ENCODE measurements at places on chromosomes 6 and 20.

GRCh38 chr6:91341473-91341872 lies 754.6 kb upstream of the MAP3K7 start:
- DNase-seq: no peak

DNA sequence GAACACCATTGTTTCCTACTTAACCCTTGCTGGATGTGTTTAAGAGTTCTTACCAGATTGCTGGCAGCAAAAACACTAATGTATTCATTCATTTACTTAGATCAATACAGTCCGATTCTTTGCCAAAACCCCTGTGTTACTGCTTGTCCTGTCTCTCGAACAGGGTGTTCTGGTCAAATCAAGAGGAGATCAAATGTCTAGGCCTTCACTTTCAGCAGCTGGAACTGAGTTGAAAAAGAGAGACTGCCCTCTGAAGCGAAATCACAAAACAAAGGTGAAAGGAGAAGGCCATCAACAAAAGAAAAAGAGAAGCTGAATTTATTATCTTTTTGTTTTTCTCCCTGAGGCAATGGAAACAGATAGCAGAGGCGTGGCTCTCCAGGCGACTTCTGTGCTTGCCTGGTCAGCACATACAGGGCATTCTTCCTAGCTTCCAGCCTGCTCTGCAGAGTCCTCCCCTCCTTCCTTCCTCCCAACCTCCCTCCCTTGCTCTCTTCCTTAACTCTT lies 44.1 kb upstream of the GCM1 start:
- DNase-seq: no peak

GRCh38 chr6:159640722-159641482 lies 52.1 kb downstream of the SOD2 start:
- DNase-seq: no peak

DNA sequence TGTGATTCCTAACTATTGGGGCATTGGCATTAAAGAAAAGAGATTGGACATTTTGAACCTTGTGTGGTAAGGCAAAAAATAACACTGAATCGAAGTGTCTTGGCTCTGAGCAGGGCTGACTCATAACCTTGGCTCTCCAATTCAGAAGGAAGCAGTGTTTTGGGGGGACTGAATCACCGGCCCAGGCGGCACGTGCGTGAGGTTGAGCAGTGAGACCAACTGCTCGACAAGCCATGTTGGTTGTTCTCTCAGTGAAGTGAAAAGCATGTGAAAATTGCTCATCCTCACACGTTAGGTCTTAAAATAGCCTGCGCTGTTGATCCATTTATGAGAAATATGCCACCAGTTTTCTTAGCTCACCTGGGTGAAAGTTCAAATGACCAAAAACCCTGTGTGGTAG lies 137.8 kb upstream of the SPACA1 start:
- no peak for DNase-seq

DNA sequence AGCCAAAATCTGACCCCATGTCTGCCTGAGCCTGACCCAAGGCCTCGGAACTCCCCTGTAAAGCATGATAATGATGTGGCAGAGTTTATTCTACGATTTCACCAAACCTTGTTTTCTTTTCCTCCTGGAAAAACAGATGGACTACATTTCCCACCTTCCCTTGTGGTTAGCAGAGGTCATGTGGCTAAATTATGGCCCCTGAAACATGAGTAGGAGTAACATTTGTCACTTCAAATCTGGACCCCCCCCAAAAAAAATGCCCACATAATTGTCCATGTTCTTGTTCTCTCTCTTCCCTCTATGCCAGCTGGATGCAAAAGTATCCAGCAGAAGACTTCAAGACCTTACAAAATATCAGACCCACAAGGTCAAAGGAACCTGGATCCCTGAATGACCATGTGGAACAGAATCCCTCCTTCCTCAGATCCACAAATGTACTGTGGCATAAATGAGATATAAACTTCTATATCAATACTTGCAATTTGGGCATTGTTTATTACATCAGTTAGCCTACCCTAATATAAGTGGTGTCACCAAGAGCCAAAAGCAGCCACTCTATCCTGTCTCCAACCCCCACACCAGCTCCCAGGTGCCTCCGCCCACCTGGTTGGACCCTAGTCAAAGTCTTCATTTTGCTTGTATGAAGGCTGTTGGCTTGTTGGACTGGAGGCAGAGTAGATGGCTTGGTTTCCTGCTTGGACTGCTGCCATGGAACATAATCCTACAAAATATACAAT lies 1.4 kb downstream of the C20orf96 start:
- DNase-seq: no peak

- no peak for DNase-seq
These were observed 404.2 kb downstream of the PLCB1 start for GRCh38 chr20:8536262-8536618.

DNA sequence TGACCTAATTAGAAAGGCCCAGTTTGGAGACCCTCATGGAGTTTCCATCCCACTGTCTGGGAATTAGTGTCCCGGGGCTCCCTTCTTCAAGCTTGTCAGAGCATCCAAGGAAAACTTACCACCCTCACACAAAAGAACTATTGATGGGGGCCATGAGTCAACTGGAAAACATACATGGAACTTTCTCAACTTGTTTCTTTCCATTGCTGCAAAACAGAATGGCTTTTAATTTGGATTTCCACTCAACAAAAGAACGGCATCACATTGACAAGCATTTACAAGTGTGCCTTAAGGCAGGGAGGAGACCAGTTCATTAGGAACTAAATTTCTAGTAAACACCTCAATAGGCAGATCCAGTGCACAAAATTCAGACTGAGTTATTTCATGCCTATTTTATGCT lies 289.1 kb upstream of the PREP start:
- no peak for DNase-seq

DNA sequence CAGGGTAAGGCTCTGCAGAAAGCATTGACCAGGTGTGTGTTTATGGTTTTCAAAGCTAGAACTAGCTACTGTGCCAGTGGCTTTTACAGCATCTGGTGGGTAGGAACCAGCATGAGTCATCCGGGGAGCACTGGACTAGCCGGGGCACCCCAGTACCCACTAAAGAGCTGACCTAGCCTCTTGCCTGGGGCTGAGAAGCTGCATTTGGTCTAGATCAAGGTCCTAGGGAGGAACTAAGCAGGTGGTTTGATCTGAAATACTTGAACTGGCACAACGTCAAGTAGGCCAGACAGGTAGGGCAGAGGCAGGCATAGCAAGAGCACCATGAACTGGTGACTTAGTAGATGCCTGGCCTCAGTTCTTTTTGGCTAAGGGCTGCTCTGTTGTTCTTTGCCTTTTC lies 109.8 kb upstream of the PTPRK start:
- DNase-seq: no peak

DNA sequence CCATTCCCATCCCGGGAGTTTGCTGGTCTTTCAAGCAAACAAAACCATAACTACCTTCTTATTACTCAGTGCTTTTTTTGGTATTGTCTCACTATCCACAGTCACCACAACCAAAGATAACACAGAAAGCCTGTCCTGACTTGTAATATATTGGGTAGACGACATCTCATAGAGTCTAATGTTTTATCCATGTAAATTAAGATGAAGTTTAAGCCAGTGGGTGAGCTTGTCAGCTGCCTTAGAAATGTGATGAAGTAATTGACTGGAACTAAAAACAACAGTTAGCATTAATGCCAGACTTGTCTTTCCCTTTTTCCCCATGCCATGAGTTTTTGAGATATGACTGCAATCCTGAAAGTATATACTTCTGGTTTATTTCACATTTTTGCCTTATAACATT lies 282.7 kb upstream of the PRDM1 start:
- DNase-seq: no peak

DNA sequence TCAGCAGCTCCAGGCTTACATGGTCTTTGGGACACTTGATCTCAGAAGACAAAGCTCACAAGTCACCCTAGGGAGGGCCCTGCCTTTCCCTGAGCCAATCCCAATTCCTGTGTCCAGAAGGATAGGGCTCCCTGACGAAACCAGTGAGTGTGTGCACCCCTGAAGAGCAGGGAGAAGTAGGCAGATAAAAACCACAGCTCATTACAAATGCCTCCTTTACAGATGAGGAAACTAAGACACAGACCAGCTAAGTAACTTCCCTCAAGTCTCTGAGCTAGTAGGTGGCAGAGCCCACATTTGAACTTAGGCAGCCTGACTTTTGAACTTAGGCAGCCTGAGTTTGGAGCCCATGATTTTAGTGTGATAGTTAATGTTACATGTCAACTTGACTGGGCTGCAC lies 6.7 kb upstream of the ZFAND3 start:
- DNase-seq: no peak

- DNase-seq: no peak
These were observed 10.5 kb downstream of the SYTL3 start for GRCh38 chr6:158660333-158660754.

- no peak for DNase-seq
These were observed 192.6 kb upstream of the VGLL2 start for GRCh38 chr6:117072781-117073180.

GRCh38 chr20:21322921-21323331 lies 19.8 kb downstream of the XRN2 start:
- no peak for DNase-seq

DNA sequence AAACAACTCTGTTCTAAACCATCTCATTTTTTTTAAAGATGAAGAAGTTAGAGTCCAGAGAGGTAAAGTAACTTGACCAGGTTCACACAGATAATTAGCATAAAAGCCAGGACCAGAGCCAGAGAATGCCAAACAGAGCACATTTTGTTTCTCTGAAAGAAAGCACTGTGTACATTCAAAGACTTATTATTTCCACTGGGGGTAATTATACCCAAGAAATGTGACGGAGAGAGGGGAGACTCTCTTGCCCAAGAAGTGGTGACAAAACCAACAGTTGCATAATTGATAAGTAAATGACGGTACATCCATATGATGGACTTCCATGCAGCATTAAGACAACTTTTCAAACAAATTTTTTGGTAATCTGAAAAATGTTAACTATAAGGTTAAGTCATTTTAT lies 111.6 kb downstream of the RTN4IP1 start:
- no peak for DNase-seq

DNA sequence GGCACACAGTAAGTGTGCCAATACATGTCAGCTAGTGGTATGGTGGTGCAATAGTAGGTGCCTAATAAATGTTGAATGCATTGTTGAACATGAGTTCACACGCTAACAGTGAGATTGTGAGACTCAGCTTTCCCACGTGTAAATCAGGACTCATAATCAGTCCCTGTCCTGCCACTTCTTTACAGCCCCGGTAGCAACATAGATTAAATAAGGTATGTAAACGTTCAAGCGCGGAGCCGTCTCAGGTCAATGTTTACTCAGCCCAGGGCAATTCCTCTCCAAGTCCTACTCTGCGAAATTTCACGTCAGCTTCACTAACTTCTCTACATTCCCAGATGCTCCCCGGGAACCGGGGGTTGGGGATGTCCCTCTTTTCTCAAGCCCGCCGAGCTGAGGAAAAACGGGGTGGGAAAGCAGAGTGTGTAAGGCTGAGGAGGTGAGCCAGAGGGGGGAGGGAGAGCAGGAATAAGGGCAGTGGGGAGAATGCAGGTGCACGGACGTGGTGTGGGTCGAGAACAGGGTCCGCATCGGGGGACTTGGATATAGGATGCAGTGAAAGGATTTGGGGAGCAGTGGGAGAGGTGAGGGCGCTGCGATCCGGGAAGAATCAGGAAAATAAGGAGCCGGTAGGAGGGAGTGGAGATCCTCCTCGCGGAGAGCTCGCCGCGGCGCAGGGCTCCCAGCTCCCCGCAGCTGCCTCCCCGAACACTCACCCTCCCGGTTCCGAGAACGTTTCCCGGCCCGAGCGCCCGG lies 544 bp upstream of the TP53INP2 start:
- no peak for DNase-seq

DNA sequence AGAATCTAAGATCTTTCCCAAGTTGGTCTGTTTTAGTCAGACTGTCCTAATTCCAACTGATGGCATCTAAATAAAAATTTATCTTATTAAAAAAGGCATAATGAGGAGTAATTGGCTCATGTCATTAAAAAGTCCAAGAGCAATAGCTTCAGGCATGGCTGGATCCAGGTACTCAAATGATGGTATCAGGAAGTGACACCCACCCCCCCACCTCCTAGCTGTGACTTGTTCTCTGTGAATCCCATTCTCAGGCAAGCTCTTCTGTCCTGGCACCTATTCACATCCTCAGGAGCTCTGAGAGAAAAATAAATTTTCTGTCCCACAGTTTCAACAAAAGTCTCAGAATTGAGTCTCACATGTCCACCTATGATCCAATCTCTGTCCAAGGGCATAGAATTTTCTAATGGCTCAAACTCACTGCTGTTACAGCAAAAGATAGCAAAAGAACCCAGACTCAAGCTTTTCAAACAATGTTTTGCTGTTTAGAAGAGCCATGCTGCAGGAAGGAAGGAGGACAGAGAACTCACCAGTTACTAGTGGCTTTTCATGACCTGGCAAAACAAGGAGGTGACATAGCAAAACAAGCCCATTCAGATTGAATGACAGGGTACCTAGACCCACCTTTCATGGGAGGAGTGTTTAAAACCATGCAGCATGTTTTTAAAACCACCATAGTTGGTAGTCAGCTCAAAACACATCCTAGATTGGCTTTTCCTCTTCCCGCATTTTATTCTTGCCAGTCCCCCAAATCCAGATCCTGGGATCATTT lies 496.1 kb downstream of the PREX1 start:
- DNase-seq: no peak

- no peak for DNase-seq
These were observed 50.3 kb downstream of the ABHD12 start for GRCh38 chr20:25340380-25340779.

DNA sequence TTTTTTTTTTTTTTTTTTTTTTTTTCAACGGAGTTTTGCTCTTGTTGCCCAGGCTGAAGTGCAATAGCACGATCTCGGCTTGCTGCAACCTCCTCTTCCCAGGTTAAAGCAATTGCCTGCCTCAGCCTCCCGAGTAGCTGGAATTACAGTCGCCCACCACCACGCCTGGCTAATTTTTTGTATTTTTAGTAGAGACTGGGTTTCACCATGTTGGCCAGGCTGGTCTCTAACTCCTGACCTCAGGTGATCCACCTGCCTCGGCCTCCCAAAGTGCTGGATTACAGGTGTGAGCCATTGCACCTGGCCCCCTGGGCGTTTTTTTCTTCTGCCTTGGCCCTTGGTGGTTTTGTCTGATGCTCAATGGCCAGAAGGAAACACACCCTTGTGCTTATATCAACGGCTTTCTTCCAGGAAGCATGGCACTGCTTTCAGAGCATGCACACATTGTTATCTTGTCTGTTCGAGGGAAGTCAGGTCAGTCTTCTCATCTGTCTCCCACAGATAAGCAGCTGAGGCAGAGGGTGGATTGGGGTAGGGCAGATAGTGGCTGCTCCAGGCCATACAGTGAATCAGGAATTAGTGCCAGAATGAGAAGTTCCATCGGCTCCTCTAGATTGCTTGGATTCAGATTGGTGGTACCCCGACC lies 203.1 kb downstream of the TSHZ2 start:
- DNase-seq: no peak

- DNase-seq: no peak
These were observed 1.3 kb upstream of the TAPBP start for GRCh38 chr6:33314943-33315792.

DNA sequence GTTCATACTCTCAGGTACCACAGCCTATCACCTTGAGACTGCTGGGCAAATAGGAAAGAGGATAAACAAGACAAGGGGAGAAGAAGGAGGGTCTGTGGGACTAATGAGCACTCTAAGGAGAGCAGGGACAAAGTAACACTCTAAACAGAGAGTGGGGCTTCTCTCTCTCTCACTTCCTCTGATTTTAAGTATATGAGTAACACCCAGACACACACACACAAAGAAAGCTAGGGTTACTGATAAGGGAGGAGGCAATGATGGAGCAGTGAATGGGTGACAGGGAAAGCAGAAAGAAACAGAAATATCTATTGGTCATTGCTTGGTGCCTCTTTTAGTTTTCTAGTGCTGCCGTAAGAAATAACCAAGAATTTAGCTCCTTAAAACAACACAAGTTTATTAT lies 96.2 kb upstream of the RNF217 start:
- DNase-seq: no peak

- DNase-seq: no peak
These were observed 753.4 kb upstream of the ADGRB3 start for GRCh38 chr6:67881706-67882065.

Measured in NCI-H1694 treated with DMSO at 0.1 percent for 48 hours (cell line).